ENCODE measurements at places on chromosomes 6 and 20.
A peak's percentile ranks its signal among the peaks of the same experiment; 100 is the strongest.

GRCh38 chr6:136723780-136724179 lies 68.5 kb downstream of the MAP3K5 start:
- DNase-seq, result peak; percentile 50

DNA sequence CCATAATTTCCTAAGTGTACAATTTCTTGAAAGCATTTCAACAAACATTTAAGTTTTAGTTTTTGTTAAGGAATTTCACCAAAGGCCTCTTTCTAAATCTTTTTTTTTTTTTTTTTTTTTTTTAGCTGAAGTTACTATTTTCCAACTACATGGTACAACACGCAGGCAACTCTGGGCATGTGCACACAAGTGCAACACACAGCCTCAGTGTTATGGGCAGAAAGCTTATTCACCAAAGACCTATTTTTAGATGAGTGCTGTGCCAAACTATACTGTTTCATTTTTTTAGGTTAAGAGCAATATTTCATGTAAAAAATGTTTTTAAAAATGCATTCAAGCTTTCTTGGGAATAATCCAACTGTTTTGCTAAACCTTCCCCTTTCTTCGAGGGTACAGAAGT lies 42.0 kb upstream of the MAP3K4 start:
- no peak for DNase-seq

DNA sequence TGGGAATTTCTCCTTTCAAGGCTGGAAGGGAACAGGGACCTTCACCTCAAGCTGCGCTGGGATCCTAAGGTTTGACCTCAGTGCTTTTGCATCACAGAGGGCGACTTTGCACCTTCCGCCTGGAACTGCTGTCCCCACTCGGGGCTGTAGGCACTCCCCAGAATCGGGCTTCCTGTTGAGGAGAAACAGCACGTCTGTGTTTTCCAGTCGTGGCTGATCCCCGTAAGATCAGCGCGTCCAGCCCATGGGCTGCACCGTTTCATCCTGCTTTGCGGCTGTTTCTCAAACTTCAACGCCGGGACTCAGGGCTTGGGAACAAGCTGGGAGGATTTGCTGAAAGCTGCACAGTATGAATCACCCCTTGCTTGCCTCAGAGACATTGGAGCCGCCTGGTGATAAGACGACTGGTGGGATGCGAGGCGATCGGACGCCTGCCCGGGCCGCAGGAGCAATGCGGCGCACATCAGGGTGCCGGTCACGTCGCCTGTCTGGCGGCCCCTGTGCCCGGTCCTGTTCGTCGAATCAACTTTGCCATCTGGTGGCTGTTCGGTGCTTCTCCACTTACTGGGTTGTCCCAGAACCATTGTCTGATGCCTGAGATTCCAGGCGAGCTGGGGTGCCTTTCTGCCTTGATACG lies 53.6 kb upstream of the FRMD1 start:
- DNase-seq, result no peak

- peak; percentile 16 for DNase-seq
These were observed 108.3 kb upstream of the PHACTR3 start for GRCh38 chr20:59495894-59496510.

DNA sequence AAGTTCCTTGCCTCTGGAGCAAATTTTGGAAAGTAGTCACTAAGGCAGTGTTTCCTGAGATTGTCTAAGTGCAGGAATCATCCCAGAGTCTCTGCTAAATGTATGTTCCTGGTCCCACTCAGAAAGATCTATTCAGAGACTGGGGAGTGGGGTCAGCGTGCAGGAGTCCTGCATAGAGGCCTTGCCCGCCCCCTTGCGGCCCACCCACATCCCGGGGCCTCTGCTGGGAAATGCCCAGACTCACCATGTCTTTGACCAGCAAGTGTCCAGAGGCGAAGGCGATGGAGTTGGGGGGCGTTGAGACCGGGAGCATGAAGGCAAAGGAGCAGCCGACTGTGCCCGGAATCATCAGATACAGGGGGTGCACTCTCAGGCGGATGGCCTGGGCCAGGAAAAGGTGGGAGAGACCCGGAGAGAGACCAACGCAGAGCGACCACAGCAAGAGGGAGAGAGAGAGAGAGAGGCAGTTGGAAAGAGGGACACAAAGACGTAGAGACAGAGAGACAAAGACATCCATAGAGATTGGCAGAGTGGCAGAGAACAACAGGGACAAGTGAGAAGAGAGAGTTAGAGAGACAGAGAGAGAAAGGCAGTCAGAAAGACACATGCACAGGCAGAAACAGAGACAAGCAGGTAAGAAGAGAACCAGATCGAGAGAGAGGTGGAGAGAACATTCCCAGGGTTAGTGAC lies 12.9 kb upstream of the OCSTAMP start:
- DNase-seq, result no peak

GRCh38 chr6:24480705-24481104 lies 8.7 kb downstream of the GPLD1 start:
- no peak for DNase-seq

DNA sequence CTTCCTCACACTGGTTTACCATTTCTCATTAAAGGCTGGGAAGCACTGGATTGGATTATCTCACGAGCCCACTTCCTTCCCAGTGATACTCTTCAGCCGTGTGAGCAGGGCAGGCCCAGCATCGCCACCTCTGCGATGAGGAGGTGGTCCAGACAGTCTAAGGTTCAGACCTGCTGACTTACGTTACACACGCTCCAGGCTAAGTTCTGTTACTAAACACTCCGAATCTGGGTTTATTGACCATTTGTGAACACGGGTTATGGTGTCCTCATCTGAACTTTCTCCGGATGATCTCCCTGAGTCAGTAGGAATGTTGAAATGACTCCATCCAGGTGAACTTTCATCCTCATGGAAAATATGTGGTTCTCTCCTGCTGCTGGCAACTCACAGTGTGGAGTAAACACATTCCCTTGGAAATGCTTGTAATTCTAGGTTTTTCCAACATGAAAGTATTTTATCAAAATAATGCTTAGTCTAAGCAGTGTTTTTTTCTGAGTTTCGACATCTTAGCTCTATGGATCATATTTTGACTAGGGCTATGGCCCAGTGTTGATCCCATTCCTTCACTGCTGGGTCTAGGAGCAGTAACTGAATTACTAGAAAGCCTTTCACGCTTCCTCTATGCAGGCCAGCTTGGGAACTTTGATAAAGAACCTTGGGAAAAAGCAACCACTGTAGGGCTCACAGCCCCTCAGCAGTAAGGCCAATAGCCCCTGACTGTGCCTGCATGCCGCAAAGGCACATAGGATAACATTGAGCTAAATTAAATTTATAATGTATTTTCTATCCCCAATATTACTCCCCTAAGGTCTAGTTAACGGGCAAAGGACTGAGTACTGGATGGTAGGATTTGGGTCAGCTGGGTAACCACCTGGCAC lies 37.7 kb upstream of the PXDC1 start:
- DNase-seq, result no peak

- no peak for DNase-seq
These were observed 3.8 kb upstream of the NPEPL1 start for GRCh38 chr20:58688840-58689239.

GRCh38 chr6:7846966-7847818 lies 63.4 kb downstream of the TXNDC5 start:
- DNase-seq, result no peak

GRCh38 chr20:25318471-25319240 lies 70.8 kb downstream of the PYGB start:
- no peak for DNase-seq

DNA sequence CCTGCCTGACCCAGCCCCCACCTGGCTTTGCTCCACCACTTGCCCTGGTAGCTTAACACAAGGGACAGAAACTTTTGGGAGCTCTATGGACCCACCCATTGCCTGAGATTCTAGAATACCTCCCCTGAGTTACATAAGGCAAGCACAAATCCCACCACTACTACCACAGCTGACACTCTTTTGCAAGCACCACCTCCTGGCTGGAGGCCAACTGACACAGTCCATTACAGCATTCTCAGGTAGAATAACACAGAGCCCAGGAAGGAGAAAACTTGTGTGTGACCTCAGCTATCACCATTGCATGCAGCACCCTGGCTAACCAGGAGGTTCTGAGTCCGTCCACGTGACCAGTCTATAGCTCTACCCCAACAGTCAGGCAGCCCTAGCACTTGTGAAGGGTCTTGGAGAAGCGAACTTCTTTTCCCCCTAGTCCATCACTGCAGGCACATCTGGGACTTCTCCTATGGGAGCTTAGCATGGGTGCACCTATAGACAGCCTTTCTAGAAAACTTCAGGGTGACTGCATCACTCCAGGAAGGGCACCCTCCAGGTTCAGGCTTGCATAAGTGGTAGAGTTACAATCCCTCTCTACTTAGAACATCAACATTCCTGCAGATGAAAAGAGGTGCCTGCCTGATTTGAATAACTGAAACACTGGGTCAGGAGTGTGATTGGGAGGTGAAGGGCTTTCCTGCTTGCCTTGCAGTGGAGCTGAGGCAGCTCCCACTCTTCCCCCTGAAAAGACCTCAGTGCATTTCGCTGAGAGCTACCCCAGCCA lies 30.1 kb downstream of the CITED2 start:
- no peak for DNase-seq

DNA sequence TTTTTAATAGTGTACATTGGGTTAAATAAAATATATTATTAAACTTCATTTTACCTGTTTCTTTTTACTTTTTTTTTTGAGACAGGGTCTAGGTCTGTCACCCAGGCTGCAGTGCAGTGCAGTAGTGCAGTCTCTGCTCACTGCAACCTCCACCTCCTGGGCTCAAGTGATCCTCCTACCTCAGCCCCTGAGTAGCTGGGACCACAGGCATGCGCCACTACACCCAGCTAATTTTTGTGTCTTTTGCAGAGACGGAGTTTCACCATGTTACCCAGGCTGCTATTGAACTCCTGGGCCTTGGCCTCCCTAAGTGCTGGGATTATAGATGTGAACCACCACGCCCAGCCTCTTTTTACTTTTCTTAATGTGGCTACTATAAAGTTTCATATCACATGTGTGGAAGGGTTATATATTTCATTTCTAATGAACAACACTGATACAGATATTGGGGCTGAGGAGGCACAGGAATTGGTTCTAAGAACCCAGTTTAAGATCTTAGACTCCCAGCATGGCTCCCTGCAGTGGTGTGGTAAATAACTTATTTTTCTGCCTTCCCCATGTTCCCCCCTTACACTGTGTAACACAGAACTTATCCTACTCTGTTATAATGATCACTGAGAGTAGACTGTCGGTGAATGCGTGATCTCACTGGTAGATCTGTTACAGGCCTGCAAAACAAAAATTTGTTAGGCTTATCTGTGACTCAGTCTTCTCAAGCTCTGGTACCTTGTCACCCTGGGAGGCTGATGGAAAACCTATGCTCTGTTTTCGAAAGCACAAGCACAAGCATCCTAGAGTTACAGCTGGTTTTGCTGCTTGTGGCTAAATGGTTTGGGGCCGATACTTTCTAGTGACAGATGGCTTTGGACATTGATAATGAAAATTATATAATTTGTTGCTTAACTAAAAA lies 5.8 kb upstream of the ATXN1 start:
- no peak for DNase-seq

DNA sequence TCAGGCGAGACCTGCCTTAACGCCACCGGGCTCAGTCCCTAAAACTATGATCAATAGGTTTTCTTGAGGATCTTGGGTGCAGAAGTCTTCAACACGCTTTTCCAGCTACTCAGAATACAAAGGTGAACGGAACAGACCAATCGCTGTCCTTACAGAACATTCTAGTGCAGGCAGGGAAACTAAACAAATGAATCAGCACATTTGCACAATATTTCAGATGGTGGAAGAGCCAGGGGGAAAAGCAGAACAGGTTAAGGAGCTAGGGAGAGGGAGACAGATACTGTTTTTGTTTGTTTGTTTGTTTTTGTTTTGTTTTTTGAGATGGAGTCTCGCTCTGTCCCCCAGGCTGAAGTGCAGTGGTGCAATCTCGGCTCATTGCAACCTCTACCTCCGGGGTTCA lies 271.1 kb downstream of the TFAP2C start:
- DNase-seq, result no peak

DNA sequence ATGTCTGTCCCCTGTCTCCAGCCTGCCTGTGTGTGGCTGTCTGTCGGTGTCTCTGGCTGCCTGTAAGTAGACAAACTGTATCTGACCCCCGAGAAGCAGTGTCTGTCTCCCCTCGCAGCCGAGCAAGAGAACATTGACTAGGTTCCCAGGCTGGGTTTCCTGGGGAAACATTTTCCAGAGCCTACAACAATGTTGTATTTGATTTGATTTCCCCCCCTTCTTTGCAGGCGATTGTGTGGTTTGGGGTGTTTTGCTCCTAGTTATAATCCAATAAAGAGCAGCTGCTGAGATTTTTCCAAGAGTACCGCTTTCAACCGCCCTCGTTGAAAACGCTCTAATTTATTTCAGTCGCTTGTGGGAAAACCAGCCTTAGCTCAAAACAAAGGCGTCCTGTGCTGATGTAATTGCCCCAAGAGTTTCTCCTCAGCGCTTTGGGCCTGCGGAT lies 92.6 kb downstream of the CDC5L start:
- DNase-seq, result no peak

DNA sequence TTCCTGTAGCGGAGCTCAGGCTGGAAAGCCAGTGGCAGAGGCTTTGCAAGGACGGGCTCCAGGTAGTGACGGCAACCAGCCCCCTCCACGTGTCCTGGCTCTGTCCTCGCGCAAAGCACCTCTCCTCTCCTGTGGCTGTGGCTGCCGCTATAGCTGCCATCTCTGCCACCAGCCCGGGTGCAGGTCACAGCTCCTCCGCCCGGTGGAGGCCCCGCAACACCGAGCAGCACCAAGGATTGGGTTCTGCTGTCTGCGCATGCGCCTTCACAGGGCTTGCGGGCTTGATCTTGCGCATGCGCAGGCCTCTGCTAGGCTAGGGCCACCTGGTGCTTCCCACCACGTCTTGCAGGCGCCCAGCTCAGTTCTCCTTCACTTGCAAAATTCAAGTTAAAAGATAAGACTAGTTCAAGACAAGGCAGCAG lies 625.4 kb downstream of the QKI start:
- DNase-seq, result peak; percentile 10

DNA sequence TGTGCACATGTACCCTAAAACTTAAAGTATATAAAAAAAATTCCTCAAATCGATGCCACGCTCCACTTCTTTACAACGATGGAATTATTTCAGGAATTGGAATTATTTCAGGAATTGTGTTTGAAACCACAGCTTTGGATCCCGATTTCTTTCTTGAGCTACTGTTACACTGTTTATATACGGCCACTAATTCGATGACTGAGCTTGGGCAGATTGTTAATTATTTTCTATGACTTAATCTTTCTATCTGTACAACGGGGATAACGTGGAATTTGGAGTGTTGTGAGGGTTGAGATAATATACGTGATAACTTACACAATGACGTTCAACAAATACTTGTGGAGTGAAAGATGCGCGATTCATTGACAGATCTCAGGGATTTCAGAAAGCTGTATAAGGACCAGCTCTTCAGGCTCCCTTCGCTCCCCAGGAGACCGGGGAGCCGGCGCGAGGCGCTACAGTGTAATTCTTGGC lies 171.3 kb downstream of the SLC16A10 start:
- DNase-seq, result no peak

- no peak for DNase-seq
These were observed 179.9 kb upstream of the RUNX2 start for GRCh38 chr6:45148278-45148677.

DNA sequence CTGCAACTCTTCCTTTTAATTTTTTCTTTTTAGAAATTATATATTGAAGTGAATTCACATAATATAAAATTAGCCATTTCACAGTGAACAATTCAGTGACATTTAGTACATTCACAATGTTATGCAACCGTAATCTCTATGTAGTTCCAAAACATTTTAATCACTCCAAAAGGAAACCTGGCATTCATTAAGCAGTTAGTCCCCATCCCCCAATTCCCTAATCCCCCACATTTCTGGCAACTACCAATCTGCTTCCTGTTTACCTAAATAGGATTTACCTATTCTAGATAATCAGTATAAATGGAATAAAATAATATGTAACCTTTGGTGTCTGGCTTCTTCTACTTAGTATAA lies 8.5 kb upstream of the DDX27 start:
- no peak for DNase-seq
